ENCODE measurements at places on chromosomes 13 and 19.

- no peak for DNase-seq
Measured at GRCh38 chr13:33150126-33150525, 133.9 kb downstream of the KL start.

GRCh38 chr13:30409886-30410704 lies 12.2 kb upstream of the UBE2L5 start:
- DNase-seq = no peak

GRCh38 chr19:5108123-5108596 lies 139.2 kb downstream of the KDM4B start:
- DNase-seq = no peak

DNA sequence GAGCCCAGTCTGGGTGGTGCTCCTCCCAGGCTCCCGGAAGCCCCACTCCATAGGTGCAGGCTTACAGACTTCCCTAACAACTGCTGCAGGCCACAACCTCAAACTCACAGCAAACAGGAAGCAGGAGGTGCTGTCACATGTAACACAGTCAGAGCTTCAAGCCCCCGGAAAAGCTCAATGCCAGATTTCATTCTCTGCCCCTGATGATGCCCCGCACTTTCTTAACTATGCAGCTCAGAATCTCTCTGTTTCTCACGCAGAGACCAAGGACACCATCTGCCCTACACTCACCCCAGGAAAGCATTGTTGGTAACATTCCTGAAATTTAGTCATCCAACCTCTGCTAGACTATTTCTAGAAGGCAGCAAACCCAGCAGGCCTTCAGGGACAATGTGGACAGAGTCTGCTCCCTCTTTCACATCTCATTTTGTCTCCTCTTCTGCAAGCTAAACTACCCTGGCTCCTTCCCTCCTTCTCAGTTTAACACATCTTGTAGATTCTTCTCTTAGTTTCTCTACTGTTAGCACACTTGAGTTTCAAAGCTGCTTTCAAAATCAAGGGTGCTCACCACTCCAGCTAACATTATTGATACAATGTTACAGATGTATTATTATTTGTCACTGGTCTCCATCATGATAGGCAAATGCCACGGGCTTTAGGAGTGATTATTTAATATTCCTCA lies 162.5 kb downstream of the KCTD12 start:
- DNase-seq = no peak

GRCh38 chr19:35095667-35096368 lies 19.8 kb upstream of the FXYD3 start:
- DNase-seq = no peak

DNA sequence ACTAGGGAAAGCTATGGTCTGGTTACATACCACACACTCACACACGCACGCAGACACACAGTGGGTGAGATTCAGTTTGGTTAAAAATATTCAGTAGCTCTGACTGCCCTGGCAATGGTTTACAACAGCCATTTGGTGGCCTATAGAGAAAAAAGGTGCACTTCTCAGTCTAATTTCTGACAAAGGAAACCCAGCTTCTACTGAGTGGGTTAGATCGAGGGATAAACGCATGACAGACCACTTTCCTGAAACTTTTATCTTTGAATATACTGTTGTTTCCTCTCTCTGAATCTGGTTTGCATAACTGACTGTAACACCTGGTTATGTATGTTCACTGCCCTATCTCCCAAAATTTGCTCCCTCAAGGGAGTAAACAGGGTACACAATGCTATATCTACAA lies 2.5 kb downstream of the LIG4 start:
- no peak for DNase-seq

DNA sequence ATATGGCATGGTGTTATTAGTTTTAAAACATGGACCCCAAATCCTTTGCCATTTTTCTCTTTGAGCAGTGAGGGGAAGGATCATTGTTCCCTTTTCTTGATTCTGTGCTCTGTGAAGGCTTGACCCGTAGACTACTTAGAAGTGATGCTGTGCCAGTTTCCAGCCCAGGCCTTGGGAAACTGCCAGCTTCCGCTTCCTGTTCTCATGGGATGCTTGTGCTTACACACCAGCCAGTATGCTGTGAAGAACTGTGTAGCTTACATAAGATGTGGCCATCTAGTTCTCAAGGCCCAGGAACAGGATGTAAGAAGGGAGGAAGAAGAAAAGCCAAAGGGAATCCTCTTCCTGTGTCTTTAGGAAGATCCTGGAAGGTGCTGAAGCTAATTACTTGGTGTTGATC lies 180.9 kb downstream of the PCCA start:
- no peak for DNase-seq

GRCh38 chr13:102651892-102652291 lies 43.0 kb downstream of the METTL21C start:
- no peak for DNase-seq

DNA sequence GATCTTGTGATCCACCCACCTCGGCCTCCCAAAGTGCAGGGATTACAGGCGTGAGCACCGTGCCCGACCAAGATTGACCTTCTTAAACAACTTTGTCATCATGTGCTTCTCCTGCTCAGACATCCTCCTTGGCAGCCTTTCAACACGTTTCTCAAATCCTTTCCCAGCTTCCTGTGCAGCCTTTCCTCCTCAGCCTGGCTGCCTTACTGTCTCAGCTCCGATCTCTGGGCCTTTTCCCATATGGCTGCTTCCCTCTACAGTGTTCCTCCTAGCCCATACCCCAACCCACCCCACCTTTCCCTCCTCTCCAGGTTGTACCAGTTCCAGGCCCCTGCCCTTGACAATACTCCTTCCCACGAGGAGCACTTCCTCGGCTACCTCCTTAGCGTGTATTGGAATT lies 7.2 kb downstream of the PHF11 start:
- no peak for DNase-seq

GRCh38 chr19:11242864-11243797 lies 3.7 kb downstream of the ANGPTL8 start:
- DNase-seq = peak; percentile 63

DNA sequence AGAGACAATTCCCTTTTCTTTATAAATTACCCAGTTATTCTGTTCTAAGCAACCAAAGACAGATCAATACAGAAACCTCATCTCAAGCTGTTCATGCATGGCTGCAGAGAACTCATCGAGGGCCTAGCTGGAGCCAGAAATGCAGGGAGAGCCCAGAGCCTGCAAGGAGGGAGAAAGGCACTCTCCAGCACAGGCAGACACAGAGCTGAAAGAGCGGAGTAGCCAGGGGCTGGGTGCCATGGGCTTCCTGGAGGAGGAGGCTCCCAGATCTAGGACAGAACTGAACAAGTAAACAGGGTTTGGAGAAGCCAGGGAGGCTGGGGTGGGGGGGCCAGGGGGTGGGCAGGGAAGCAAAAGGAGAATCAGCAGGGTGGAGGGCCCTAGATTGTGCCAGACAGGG lies 144.2 kb upstream of the ZNF507 start:
- no peak for DNase-seq

GRCh38 chr13:113637262-113638160 lies 20.5 kb downstream of the ATP4B start:
- DNase-seq = no peak

DNA sequence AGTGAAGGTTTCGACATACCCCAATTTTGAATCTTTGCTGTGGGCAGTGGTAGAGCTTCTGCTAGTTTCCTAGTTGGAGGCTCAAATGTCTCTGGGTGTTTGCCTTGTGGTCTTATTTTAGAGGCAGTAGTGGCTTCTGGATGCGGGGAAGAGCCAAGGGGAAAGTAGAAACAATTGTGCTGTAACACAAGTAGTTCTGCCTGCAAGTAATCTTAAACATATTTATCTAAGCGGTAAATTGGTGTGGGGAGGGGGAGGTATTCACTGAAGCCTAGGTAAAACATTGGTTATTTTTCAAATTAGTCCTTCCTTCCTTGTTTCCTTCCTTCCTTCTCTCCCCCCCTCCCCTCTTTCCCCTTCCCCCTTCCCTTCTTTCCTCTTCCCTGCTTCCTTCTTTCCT lies at the start of gene PCDH20:
Gene PCDH20 (minus strand): TSS at position 101 of the 400 bp plus-strand sequence. CDS start 691 bp downstream, outside the sequence.
- no peak for DNase-seq

GRCh38 chr19:4910594-4911281 lies 1.4 kb downstream of the UHRF1 start:
- no peak for DNase-seq

- no peak for DNase-seq
Measured at GRCh38 chr13:94324767-94325540, 154.5 kb downstream of the DCT start.

DNA sequence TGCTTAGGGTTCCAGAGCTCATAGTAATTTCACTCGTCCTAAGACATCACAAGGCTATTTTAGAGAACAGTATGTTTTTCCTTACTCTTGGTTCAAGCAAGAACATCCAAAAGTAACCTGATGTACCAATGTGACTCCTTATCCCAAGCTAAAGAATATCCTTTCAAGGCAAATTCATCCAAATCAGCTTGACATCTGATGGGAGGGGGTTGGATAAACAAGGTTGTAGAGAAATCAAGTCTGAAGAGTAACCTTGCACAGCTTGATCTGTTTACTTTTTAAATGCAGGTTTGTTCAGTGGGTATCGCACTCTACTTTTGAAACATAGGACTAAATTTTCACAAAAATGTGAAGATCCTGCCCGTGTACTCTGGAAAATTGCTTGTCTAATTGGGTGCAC lies 201.2 kb downstream of the GGACT start:
- DNase-seq = no peak

DNA sequence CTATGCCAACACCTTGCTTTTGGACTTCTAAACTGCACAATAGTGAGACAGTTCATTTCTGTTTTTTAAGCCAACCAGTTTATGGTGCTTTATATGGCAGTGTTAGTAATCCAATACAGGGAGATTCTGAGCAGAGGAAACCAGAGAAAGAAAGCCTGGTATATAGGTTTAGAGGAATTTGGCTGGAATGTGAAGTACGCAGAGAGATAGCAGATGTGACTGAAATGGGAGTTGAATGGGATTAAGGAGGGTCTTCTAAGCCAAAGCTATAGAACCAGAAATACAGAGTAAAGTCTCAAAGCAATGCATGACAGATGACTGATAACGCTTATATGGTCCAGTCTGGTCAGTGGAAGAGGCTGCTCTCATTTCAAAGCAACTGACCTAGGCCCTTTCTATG lies 453.7 kb downstream of the GPC6 start:
- no peak for DNase-seq

GRCh38 chr13:71368336-71368735 lies 498.7 kb downstream of the DACH1 start:
- no peak for DNase-seq

GRCh38 chr13:26423629-26424028 lies 133.9 kb upstream of the WASF3 start:
- DNase-seq = no peak

DNA sequence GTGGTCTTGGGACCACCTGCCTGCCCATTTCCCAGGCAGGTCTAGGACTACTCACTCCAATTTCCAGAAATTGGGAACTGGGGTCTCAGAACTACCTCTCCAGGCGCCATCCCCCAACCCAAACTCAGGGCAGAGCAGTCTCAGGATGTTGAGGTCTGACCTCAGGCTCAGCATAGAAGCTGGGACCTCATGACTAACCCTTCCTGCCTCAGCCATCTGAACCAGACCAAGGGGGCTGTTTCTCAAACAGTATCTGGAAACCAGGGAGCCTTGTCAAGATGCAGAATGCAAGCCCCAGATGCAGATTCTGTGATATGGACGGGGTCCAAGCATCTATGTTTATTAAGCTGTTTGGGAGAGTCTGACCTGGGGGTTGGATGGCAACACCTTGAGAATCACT lies 1.3 kb downstream of the FBXW9 start:
- DNase-seq = no peak

GRCh38 chr13:61253105-61253877 lies 162.4 kb downstream of the PCDH20 start:
- DNase-seq = no peak

- no peak for DNase-seq
Measured at GRCh38 chr13:54928071-54928470, 1899.5 kb downstream of the OLFM4 start.

- no peak for DNase-seq
Measured at GRCh38 chr19:4676955-4677731, 7.0 kb upstream of the MYDGF start.

DNA sequence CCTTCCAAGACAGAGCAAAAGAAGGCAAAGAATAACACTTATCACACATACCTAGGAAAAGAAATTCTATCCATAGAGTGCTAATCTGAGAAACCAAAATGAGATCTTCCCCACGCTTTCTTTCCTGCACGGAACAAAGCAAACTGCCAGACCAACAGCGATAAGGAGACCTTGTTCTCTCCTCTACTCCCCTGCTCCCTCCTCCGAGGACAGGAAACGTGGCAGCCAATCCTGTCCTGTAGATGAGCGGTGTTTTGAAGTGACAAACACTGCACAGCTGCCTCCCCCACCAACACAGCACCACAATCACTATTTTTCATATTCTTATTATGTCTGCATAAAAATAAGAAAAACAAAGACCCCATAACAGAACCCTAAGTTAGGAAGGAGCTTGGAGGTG lies 113.9 kb upstream of the IRS2 start:
- no peak for DNase-seq

GRCh38 chr19:16283210-16284061 lies 41.2 kb upstream of the KLF2 start:
- DNase-seq = no peak

GRCh38 chr19:9323557-9323918 lies 441 bp upstream of the ZNF559 start:
- DNase-seq = peak; percentile 74

DNA sequence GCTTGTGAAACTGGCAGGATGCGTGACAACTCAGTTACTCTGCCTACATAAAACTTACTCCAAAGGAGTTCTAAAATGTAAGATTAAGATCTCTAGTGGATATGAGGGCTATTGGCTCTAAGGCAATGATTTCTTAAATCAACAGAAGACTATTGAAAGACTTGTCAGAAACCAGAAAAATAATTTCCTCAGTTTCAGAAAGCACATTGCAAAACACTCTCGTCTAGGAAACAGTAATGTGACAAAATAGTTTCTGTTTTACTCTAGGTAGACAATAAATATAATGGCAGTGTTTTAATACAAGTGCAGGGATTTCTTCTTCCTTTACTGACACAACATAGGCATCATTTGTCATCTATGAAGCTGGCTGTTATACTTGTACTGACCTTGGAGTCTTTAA lies 230.1 kb downstream of the KCTD12 start:
- DNase-seq = no peak

Data from NCI-H774 (cell line).